ENCODE measurements at places on chromosomes 4 and X. TPM values are rescaled to one million over a fixed set of nuclear protein-coding genes. Genes with fewer than 3 reads are reported as not detected.
A peak's percentile ranks its signal among the peaks of the same experiment; 100 is the strongest.

DNA sequence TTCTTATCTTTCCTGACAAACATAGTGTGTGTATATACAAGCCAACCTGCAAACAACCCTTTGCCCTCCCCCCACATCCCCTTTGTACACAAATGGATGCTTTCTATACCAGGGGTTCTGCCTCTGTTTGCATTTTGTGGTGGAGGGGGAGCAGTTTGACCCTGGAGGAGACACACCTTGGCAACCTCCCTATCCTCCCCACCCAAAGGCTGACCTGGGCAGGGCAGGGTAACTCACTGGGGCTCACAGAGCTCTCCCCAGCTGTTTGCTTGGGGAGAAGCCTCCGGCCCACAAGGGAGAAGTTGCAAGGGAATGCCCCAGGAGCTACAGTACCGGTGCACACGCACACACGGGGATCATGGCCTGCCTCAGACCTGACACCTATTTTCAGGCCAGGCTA, 372.6 kb downstream of the BCOR start:
- DNase-seq = no peak

The CENPVL3 gene
- 0.52 TPM for total RNA-seq

DNA sequence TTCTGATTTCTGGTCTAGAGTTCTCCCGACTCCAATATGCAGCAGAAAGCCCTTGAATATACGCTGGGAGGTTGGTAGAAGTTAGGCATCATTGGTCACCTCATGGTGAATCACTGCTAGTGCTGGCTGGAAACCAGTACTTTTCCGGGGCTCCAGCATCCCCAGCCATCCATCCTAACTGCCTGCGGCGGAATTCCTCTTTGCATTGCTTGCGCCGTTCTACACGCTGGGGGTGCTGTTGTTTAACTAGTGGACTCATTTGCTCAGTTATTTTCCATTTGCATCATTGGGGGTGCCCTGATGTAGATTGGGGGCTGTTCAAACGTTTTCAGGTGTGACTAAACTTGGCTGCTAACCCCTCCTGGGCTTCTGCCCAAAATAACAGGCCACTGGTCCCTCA, 23.3 kb upstream of the GPR50 start:
- DNase-seq = no peak

The SLC2A9 gene
- 1.2 TPM for total RNA-seq

GRCh38 chr4:155582971-155583437, 83.6 kb upstream of the GUCY1A1 start:
- DNase-seq = no peak

DNA sequence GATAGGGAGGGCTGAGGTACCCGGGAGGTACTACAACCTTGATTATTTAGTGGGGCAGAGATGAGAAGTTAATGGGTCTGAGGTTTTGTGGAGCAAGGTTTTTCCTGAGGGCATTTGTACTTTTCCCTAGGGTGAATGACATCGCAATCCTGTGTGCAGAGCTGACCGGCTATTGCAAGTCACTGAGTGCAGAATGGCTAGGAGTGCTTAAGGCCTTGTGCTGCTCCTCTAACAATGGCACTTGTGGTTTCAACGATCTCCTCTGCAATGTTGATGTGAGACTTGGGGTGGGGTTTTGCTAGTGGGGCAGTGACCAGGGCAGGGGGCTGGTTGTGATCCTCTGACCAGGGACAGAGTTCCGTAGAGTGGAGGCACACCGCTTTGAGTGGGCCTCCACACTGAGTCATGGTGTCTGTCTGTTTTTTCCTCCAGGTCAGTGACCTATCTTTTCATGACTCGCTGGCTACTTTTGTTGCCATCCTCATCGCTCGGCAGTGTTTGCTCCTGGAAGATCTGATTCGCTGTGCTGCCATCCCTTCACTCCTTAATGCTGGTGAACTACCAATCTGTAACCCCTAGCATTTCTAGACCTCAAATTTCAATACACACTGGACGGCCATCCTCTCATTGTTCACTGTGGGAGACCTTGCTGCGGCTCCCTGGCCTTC, 9.9 kb downstream of the MED12 start:
- no peak for DNase-seq

DNA sequence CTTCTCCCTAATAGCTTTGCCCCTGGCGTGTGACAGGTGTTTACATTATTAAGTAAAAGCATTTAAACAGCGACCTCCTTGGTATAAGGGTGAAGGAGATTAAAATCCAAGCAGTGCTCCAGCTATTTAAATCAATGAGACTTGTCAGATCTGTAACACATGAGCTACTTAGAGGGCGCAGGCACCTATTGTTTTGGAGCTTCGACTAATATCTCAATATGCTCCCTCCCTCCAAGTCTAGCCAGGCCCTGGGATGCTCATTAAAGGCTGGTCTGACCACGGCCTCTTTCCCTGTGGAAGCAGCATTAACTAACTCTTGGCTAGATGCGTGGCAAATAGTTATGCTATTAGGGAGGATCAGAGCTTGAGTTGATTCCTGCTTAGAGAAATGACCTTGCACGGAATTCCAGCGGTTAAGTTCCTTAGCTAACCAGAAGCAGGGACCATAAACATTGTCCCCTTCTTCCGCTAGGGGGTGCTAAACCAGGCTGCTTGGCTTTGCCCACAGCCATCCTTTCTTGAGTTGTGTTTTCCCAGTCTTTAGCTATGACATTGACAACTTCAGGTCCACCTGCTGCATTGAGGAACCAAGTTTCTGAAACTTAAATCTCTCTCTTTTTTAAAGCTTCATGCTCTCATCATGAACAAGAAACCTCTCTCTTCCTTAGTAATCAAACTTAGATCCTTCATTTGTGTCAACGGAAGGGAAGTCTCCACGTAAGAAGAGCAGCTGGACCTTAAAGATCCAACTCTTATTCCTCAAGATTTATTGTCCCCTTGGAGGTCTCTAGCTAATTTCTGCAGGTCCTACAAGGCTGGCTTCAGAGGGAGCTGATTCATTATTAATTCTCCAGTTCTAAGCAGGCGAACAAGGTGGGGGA, 80.7 kb upstream of the IGFBP7 start:
- DNase-seq = peak; percentile 5

DNA sequence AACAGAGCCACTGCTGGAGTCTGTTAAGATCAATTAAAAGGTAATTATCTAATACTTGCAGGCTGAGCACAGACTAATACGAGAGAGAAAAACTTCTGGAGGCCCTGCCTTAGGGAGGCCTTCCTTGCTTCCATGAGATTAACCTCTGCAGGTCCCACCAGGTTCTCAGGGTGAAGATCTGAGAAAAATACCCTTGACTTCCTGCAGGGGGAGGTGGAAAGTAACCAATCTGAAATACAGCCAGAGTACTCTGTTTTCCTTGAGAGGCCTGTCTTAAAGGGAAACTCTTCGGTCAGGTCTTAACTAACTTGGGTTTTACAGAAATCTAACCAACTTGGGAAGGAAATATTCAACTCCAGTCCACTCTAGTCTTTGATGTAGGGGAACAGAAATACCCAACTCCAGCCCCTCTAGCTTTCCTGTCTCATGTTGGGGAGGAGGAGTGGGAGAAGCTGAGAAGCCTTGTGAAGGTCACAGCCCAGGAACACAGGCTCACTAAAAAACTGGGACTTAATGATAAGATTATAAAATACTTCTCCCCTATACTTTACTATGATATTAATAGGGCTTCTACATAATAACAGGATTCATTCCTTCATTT, 77.1 kb downstream of the TBCK start:
- DNase-seq = no peak

The PPP4R3C gene
- total RNA-seq = not detected

GRCh38 chr4:38131371-38132091, 171.3 kb downstream of the PTTG2 start:
- DNase-seq = peak; percentile 79

DNA sequence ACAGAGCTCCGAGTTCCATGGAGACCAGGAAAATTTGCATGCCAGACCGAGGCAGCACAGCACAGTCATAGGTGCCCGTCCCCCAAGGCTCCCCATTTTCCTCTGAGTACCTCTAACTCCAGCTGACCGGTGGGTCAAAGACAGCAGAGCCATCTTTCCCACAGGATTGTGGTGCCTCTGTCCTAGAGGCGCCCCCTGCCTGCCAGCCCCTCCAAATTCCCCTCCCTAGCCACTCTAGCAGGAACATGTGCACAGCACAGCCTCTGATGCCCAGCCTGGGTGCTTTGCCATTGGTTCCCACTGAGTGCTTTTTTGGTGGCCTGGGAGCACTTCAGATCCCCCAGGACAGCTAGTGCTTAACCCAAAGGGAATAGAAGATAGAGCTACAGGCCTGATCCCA, 368.5 kb upstream of the PABPC5 start:
- no peak for DNase-seq

- no peak for DNase-seq
Observed at GRCh38 chrX:19720236-19720635, 167.2 kb downstream of the SH3KBP1 start.

The CNKSR2 gene
- 9.6 TPM for total RNA-seq

GRCh38 chrX:53711436-53711835, 24.9 kb upstream of the HUWE1 start:
- DNase-seq = no peak

DNA sequence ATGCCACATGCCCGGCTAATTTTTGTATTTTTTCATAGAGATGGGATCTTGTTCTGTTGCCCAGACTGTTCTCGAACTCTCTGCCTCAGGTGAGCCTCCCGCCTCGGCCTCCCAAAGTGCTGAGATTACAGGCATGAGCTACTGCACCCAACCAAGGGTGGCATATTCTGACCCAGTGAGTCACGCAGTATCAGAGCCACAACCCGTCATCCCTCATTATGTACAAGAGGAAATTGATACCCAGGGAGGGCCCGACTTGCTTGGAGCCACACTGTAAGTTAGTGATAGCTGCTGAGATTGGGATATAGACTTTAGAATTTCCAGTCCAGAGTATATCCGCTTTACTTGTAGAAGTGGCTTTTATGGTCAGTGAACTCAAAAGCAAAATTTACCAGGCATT, 14.6 kb downstream of the CCKAR start:
- DNase-seq = no peak

GRCh38 chrX:57177070-57177469, 39.9 kb upstream of the SPIN2A start:
- no peak for DNase-seq
